Jurkat, Clone E6-1 (cell line): ENCODE measurements at places on chromosomes 3 and 15.

DNA sequence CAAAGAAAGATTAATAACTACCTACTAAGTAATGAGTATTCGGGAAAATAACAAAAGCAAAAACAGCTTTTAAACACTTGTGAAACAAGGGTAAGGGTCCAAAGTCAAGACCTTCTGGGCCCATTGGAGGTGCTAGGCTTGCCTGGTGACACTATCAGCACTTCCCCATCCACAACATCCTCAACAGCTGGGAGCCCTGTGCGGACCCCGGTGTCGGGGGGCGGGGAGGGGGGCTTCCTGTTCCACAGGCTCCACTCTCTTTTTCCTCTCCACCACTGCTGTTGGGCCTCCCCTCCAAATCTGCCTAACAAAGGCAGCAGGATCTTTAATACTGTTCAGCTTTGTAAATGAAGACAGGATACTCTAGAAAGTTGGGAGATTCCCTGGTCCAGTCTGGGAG lies 21.6 kb downstream of the NGRN start:
- DNase-seq, result no peak

- no peak for DNase-seq
Measured at GRCh38 chr3:124318014-124318413, 326.1 kb upstream of the ROPN1 start.

DNA sequence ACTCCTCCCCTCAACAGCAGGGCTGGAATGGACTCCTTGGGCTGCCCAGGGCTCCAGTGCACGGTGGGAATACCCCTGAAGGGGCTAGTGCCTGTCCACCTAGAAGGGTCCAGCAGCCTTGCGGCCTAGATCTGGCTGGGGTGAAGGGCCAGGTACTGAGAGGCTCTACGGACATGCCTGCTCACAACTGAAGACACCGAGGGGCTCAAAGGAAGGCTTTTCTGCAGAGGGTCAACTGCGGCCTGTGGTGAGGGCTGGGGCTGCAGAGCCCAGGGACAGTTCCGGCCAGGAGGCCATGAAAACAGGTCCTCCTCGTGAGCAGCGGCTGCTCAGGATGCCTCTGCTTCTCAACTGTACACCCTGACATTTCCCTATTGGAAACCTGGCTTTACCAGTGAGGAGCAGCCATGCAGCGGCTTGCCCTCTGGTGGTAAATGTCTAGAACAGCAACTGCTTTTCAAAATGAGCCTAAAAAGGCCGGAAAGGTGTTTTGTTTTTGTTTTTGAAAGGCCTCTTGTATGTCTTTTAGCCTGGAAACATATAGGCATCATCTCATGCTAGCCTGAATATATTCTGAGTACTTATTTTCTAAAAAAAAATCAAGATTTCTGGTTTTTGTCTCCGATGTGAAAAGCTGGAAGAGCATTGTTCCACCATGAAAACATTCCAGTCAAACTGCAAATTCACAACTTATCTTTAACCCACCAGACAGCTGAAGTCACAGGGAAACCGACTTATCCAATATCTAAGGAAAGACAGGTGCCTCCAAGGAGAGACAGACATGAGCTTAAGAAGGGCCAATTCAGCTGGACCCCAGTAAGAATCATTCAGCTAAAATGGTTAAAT lies 163.4 kb downstream of the KLF13 start:
- peak; percentile 44 for DNase-seq

DNA sequence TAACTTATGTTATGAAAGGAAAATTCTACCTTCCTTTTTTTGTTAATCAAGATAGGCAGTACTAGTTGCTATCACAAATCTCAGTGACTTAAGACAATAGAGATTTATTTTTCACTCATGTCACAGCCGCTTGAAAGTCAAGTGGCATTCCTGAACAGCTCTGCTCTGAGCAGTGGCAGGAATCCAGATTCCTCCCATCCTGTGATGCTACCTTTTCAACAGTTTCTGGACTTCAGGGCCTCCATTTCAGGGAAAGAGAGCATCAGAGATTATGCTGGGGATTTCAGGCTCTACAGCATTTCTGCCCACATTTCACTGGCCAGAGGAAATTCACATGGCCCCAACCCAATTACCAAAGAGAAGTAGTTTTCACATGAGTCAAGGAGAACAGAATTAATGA lies 83.4 kb downstream of the IL1RAP start:
- DNase-seq, result no peak

- DNase-seq, result no peak
Measured at GRCh38 chr3:51057121-51057520, 328.0 kb upstream of the MANF start.

GRCh38 chr15:40695469-40695890 lies 506 bp downstream of the RAD51 start:
- DNase-seq, result no peak

DNA sequence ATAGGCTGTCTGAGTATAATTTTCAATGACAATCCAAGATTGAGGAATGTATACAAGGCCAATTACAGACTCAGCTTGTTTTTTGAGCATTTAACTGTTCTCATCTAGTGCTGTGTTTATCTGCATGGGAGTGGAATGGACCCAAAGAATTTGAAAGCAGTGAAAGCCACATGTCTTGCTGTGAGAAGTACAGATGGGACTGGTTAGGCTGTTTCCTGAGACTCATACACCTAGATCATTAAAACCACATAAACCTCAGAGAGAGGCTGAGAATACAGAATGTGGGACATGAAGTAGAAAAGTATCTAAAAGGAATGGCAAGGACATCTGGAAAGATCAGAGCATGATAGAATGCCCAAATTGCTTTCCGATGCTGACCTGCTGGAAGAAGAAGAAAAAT lies 224.6 kb downstream of the NLGN1 start:
- peak; percentile 46 for DNase-seq

DNA sequence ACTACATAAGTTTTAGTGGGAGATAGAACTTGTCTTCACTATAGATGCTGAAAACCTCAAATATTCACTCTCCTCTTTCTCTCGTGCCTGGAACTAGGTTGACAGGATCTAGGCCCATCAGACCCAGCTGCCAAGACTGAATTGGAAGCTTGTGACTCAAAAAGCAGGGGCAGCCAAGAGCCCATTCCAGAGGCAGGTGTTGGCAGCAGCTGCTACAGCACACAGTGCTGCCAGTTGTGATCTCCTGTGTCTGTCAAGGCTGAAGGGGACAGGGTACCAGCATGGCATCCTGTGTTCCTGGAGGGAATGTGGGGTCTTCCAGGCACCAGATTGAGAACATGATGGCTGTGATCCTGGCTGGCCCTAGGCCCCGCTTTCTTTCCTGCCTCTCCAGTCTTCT lies 92.5 kb upstream of the MB21D2 start:
- DNase-seq, result no peak

GRCh38 chr3:171064461-171064860 lies 37.9 kb upstream of the SLC2A2 start:
- no peak for DNase-seq

- DNase-seq, result no peak
Measured at GRCh38 chr15:60975952-60976351, 253.2 kb downstream of the RORA start.

DNA sequence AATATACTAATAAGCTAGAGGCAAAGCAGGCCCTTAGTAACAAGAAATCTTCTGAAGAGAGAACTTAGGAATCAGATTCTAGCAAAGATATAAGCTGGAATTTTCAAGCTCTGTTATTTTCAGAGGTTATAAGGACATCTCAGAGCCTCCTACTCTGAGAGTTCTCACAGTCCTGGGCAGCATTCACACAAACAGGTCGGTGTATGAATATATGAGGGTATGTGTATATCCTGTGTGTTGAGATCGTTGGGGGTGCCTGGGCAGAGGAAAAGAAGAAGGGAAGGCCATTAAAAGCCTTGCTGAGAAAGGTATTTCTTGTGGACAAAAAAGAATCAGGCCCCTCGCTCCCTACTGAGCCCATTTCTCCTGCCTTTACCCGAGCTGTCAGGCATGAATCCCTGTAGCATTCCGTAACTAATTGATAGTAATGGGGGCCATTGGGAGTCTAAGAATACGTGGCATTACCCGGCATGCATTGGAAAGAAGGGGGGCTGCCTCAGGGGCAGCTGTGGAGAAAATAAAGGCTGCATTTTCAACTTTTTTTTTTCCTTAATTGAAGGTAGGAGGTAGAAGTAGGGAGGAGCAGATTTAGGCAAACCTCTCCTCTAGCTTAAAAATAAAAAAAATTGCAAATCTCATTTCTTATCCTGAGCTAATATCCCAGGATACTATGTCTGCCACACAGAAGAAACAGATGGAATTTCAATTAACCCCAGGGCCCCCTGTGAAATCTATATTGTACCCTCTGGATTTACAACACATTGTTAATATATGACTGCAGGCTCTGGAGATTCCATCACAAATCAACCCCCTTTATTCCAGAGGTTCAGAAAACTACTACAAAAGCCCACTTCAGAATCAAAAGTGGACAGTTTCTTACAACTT lies 103.8 kb downstream of the GTPBP8 start:
- DNase-seq, result no peak

GRCh38 chr15:98684995-98685525 lies 36.7 kb downstream of the IGF1R start:
- DNase-seq, result no peak

- no peak for DNase-seq
Measured at GRCh38 chr3:188239035-188239434, 85.1 kb downstream of the LPP start.

DNA sequence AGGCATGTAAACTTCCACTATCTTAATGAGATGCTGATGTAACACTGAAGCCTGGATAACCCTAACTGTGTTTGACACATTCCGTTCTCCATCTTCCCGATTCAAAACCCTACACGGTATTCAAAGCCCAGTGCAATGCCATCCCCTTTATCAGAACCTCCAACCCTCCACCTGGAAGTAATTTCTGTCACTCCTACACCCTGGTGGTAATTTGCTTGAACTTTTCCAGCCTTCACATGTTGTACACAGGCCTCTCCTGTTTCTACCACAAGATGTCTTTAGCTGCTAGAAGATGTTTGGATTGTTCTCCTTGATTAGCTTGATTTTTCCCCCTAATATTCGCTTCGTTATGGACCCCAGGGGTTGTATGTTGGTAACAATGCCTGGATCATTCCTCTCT lies 208.9 kb downstream of the CHST2 start:
- DNase-seq, result peak; percentile 27

GRCh38 chr15:89398896-89399237 lies 64.2 kb upstream of the POLG start:
- DNase-seq, result no peak

- peak; percentile 86 for DNase-seq
Measured at GRCh38 chr3:47016934-47017435, 37.5 kb downstream of the NBEAL2 start.

- peak; percentile 77 for DNase-seq
Measured at GRCh38 chr3:197749315-197749600, 425 bp upstream of the FYTTD1 start.

GRCh38 chr3:169630852-169631251 lies 32.7 kb downstream of the MECOM start:
- no peak for DNase-seq

- peak; percentile 12 for DNase-seq
Measured at GRCh38 chr3:40308725-40309417, 636 bp upstream of the EIF1B start.

DNA sequence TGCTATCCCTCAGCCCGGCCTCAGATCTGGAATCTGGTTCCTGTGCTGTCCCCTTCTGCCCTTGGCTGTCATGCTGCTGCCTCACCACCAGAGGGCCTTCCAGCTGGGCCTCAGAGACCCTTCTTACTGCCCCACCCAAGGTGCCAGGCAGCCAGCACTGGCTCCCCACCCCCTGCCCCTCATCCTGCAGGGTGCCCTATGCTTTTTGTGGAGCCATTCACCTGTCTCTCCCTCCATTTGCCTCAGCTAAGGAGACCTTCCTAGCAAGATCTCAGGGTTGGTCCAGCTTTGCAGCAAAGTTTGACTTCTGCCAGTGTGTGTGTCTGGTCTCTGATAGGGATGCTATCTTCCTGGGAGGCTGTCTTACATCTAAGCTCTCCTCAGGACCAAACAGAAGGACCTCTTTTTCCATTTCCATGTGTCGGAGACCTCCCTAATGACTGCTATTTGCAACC lies 1.9 kb upstream of the VWA5B2 start:
- DNase-seq, result no peak

- no peak for DNase-seq
Measured at GRCh38 chr3:184593220-184593927, 31.8 kb downstream of the EPHB3 start.

GRCh38 chr3:178538056-178538455 lies 1.8 kb downstream of the KCNMB2 start:
- no peak for DNase-seq

DNA sequence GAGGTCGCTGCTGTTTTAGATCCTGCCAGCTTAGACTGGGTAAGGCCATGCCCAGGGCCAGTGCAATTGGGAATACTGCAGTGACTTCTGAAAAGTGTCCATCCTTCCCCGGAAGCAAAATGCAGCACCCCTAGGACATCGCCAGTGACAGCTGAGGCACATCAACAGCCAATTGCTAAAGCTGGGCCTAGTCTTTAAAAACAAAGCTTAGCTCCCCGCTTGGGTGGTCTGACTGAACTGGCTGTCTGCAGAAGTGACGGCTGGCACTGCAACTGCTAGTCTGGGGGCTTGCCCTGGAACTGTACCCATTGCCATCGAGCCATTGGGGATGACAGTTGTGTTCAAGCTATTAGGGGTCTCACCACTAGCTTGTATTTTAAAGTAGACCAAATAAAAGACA lies 4.3 kb downstream of the LYSMD4 start:
- no peak for DNase-seq

- no peak for DNase-seq
Measured at GRCh38 chr15:34055868-34056595, 17.0 kb upstream of the AVEN start.

- no peak for DNase-seq
Measured at GRCh38 chr15:95948411-95948810, 382.1 kb upstream of the NR2F2 start.

GRCh38 chr15:85019815-85020590 lies 38.3 kb downstream of the PDE8A start:
- DNase-seq, result no peak

- DNase-seq, result no peak
Measured at GRCh38 chr3:110858549-110858948, 213.1 kb upstream of the NECTIN3 start.

- DNase-seq, result peak; percentile 79
Measured at GRCh38 chr3:30642849-30643361, 36.5 kb downstream of the TGFBR2 start.

- no peak for DNase-seq
Measured at GRCh38 chr3:4060064-4060463, 243.1 kb upstream of the SETMAR start.

- no peak for DNase-seq
Measured at GRCh38 chr15:60590935-60591495, 112.1 kb upstream of the ICE2 start.

GRCh38 chr3:23219552-23219951 lies 16.4 kb downstream of the UBE2E2 start:
- DNase-seq, result no peak

DNA sequence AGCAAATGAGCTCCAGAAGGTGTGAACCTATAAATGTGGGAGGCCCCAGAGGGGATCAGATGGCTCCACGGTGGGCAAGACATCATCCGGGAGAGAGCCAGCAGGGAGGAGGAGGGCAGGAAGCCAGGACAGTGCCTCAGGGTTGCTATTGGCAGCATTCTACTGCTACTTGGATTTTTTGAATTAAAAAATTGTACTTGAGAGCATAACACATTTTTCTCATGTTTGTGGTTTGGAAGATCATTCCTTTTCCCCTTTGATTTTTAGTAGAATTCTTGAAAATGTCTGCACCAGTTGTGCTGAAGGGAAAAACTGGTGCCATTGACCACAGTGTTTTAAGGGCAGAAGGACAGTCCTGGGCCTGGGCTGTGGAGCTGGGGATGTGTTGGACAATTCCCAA lies 59.2 kb downstream of the LYZL4 start:
- DNase-seq, result no peak
